ENCODE measurements at places on chromosomes 5 and 9.

- DNase-seq, result no peak
Measured at GRCh38 chr5:61719124-61719523, 387.1 kb downstream of the ZSWIM6 start.

DNA sequence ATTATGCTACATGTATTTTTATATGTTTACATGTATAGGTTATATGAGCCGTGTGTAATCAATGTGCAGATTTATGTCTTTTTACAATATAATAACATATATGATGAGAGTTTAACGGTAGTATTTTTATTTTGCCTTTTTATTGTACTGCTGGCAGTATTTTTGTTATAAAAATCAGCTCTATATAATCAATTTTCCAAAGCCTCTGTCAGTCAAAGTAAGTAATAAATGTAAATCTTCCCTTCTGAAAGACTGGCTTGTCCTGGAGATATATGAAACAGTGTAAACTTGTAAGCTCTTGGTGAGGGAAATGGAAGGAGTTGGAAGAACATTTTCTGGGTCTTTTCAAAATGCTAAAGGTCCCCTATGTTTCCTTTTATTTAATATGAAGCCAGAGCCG is 173.8 kb downstream of the SSBP2 start:
- DNase-seq, result no peak

GRCh38 chr9:124098141-124098905 is 86.8 kb downstream of the LHX2 start:
- DNase-seq, result no peak

DNA sequence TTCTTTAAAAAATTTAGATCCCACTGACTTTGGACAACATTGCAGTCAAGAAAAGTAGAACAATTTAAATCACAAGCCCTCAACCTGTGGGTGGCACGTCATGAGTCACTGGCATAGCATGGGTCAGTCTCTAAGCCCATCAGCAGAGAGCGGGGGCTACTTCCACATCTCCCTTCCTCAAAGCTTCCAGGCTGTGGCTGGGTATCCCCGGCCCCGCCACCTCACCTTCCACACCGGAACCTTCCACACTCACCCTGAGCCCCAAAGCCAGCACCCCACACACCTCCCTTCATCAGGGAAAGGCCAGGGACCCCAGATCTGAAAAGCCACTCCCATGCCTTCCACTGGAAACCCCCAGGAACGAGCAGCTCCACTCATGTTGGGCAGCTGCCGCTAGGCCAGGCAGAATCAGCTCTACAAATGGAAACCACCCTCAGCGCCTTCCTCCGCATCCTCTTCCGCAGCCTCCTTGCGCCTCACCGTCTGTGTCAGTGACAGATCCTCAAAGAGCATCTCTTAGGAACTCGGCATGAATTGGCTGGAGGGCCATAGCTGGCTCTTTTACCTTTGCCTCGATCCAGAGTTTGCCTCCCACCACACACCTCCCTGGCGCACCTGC is 156.5 kb downstream of the ERCC6L2 start:
- no peak for DNase-seq

DNA sequence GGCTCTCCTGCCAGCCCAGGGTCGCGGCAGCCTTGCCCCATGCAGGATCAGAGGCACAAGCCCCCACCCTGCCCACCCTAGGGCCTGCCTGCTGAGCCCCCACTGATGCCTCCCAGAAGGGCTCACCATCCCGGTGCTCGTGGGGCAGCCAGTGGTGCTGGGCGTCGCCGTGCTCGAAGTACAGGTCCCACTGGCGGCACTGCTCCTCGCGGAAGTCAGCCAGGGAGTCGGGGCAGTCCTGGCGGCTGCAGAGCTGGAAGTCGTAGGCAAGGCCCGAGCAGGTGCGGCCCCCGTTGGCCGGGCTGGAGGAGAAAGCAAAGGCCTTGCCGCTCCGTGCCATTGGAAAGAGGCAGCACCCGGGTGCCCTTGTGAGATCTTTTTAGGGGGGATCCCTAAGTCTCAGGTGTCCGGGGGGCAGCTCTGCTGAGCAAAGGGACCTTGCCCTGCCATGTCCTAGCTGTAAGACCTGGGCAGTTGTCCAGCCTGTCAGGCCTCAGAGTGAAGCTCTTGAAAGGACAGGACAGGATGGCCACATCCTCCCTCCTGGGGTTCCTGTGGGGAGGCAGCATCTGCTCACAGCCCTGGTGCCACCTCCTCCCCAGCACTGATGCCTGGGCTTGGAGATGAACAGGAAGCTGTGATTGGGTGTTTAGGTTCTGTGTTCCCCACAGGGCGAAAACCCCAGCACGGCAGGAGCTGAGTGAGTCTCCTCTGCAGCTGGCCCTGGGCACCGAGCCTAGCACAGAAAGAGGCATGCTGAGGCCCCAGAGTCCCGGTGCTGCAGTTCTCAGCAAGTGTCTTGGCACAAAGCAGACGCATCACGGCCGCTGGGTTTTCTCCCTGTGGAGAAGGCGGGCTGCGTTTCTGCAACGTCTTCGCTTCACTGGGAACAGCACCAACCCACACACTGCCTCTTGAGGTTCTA is 77.7 kb downstream of the ZNF354C start:
- no peak for DNase-seq

GRCh38 chr9:98230789-98231188 is 24.7 kb downstream of the TBC1D2 start:
- DNase-seq, result no peak

DNA sequence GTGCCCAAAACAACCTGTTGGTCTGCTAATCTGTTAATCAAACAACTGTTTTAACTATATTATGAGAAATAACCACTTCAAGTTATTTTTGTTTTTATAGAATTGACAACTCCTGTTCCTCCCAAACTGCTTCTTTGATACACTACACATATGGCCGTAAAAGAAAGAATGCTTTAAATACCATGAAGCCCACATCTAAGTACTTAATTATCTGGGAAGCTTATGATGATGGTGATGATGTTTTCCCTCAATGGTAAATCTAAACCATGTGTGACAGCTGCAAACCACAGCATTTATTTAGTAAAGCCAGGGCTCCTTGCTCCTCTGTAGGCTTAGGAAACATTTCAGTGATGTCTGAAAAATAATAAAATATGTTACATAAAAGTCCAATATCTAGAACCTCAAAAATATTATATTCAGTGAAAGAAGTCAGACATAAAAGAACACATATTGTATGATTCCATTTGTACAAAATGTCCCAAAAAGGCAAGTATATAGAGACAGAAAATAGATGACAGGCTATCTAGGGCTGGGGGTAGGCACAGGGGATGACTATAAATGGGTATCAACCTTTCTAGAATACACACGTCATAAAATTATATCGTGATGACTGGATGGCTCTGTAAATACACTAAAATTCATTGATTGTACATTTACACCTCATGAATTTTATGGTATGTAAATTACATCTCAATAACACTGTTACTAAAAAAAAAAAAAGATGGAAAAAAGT is 154.1 kb downstream of the EFNA5 start:
- DNase-seq, result no peak

DNA sequence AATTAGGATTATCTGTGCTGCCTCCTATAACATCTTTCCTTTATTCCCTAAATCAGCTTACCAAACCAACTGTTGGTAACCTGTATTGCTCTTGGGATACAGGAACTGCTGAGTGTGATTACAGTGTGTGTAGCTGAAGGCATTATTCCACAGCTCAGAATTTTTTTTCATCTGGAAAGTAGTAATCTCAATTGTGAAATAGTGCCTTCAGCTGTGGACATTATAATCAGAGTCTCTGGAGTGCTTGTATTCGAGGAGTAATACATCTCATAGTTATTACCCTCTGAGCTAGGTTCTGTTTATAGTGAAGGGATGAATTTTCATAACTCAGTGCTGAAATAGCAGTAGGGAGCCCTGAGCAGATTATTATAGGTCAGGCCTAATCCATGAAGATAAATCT is 199.5 kb downstream of the MAST4 start:
- no peak for DNase-seq

DNA sequence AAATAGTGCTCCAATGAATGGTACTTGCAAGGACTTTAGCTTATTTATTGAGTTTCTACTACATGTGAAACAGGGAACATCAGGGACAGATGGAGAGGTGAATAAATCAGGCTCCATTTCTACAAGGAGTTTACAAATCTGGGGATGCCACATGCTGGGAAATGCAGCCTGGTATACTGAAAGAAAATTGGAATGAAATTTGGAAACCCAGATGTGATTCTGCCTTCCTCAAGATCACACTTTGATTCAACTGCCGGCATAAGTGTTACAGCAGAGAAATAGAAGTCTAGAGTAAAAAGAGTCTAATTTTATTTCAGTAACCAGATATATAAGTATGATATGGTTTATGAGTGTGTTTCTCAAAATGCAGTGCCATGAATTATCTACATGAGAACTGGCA is 1408.4 kb upstream of the C9orf72 start:
- no peak for DNase-seq

DNA sequence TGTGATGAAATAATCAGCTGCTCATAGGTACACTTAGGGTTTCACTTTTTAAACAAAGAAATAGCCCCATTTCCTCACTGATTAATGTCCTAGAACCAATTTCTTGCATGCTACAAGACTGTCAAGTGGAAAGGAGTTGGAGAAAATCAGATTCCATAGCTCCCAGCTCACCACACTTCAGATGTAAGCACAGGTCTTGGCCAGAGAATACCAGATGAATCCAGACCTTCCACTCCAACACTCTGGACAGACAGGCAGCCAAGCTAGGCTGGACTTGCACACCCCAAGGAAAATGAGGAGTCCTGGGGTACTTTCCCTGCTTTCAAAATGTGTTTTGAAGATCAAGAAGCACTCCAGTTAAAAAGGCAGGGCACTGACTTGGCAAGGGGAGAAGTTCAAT is 68.5 kb downstream of the KLHL3 start:
- DNase-seq, result no peak

- DNase-seq, result no peak
Measured at GRCh38 chr5:27290172-27290571, 251.8 kb upstream of the CDH9 start.

GRCh38 chr9:82920154-82920553 is 142.8 kb downstream of the RASEF start:
- DNase-seq, result no peak

GRCh38 chr9:70901746-70902145 is 219.7 kb downstream of the TRPM3 start:
- no peak for DNase-seq

GRCh38 chr5:31100047-31100575 is 93.4 kb upstream of the CDH6 start:
- no peak for DNase-seq

DNA sequence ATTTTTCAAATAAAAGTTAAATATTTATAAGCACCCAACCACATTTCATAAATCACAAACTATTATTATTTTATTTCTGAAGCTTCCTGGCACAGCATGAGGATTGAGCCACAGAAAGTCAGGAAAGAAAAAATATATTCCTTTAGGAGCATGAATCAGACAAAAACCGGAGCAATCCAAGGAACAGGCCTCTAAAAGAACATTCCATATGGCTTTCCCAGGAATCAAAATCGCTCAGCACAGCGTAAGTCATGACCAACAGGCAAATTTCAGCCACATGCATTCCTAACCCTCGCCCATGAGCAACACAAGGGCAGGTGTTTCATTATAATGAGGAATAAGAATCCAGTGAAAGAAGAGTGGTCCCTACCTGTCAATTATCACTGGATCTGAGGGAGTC is 26.7 kb downstream of the EBF1 start:
- no peak for DNase-seq

- DNase-seq, result no peak
Measured at GRCh38 chr5:172123269-172123692, 64.7 kb downstream of the STK10 start.

DNA sequence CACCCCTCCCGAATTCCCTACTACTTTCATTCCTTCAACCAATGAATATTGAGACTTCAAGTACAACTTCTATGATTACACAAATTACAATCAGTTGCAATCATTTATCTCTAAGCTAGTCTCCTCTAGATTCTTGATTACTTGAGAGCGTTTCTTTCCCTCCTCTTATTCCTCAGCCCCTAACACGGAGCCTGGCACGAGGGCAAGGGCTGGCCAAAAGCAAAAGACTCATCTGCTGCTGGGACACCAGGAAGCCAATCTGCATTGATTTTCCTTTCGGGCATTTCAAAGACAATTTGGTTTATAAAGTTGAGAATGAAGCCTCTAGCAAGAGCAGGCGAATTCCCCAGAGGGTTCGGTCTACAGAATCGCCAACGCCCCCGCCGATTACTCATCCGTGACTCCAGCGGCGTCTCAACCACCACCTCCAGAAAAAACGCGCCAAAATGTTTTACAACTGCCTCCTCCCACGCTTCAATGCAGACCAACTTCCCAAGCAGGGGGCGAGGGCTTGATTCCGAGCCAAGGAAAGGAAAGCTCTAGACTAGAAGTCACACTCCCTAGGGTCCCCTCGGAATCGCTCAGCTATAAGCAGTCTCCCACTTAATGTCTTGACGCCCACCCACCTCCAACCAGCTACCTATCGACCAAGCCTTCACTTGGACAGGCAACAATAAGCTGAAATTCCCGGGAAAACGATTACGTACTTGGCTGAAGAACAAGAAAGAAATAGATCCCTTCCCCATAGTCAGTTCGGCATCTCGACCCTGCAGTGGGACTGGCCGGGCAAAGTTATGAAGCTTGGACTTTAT is 1.5 kb downstream of the PCSK1 start:
- DNase-seq, result no peak

GRCh38 chr5:76403766-76404222 is 709 bp downstream of the IQGAP2 start:
- peak; percentile 24 for DNase-seq

- no peak for DNase-seq
Measured at GRCh38 chr5:108661590-108662219, 86.0 kb upstream of the FER start.

GRCh38 chr9:13076616-13077015 is 202.9 kb downstream of the MPDZ start:
- no peak for DNase-seq

DNA sequence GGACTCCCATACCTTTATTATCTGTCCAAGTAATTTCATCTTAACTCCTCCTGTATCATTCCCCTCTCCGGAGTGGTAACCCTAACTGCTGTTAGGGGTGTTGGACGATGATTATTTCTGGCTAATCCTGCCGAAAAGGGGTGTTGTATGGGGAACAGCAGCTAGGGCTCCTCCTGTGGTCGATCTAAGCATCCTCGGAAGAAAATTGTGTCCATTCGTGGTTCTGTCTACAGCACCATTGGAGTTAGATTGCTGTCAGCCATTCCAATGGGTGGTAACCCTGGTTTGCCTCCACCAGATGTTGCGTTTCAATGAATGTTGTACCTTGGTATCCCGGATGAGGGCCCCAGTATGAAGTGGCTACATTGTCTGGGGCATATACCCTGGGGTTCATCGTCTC is 35.6 kb upstream of the LMNB1 start:
- no peak for DNase-seq

GRCh38 chr5:139897342-139897741 is 101.7 kb downstream of the PSD2 start:
- no peak for DNase-seq
